ENCODE measurements at places on chromosomes 7 and 10. TPM values are rescaled to one million over a fixed set of nuclear protein-coding genes. Genes with fewer than 3 reads are reported as not detected.

GRCh38 chr7:37393476-37393875 is 55.2 kb downstream of the ELMO1 start:
- no peaks in the 10 kb centered on the region for H3K4me1 ChIP-seq
- no peak overlapping the region for H3K27ac ChIP-seq
- no peaks in the 10 kb centered on the region for H3K36me3 ChIP-seq

- DNase-seq, result no peak
- no peaks in the 10 kb centered on the region for H3K36me3 ChIP-seq
- no peaks in the 10 kb centered on the region for H3K27me3 ChIP-seq
- no peaks in the 10 kb centered on the region for H3K4me1 ChIP-seq
- H3K4me3 ChIP-seq, result no peak overlapping the region
Measured at GRCh38 chr10:59589796-59590195, 119.9 kb downstream of the SLC16A9 start.

GRCh38 chr7:36523371-36524101 is 133.9 kb downstream of the ANLN start:
- DNase-seq, result no peak
- H3K4me3 ChIP-seq, result no peak overlapping the region
- H3K27ac ChIP-seq, result no peak overlapping the region
- no peaks in the 10 kb centered on the region for H3K36me3 ChIP-seq
- no peaks in the 10 kb centered on the region for H3K27me3 ChIP-seq

- H3K27me3 ChIP-seq, result peaks cover 4% of the 10 kb centered on the region
- no peaks in the 10 kb centered on the region for H3K36me3 ChIP-seq
- no peak overlapping the region for H3K4me3 ChIP-seq
- no peak overlapping the region for H3K27ac ChIP-seq
- DNase-seq, result no peak
- H3K4me1 ChIP-seq, result no peaks in the 10 kb centered on the region
Measured at GRCh38 chr10:25405871-25406270, 231.1 kb downstream of the GPR158 start.

DNA sequence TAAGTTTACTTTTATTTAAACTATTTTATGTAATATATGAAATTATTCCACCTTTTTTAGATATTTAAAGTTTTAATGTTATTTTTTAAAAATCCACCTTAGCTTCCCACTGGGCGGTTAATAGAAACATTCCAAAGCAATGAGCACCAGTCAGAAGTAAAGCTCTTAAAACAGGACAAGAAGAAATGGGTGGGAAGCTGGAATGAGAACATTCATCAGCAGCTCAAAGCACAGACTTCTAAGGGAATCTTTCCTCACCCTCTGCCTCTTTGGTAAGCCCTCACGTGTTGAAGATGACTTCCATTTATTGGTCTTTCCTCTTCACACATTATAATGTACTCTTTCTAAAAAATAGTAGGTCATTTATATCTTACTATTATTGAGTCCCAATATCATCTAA is 3.1 kb downstream of the AGMO start:
- no peak overlapping the region for H3K4me3 ChIP-seq
- no peaks in the 10 kb centered on the region for H3K4me1 ChIP-seq
- H3K36me3 ChIP-seq, result no peaks in the 10 kb centered on the region
- no peaks in the 10 kb centered on the region for H3K27me3 ChIP-seq
- no peak for DNase-seq

Gene UFSP1
- 3.1 TPM for total RNA-seq
